ENCODE measurements at places on chromosomes 12 and 14.

- DNase-seq = no peak
Measured at GRCh38 chr12:65668981-65669695, 155.1 kb upstream of the HMGA2 start.

DNA sequence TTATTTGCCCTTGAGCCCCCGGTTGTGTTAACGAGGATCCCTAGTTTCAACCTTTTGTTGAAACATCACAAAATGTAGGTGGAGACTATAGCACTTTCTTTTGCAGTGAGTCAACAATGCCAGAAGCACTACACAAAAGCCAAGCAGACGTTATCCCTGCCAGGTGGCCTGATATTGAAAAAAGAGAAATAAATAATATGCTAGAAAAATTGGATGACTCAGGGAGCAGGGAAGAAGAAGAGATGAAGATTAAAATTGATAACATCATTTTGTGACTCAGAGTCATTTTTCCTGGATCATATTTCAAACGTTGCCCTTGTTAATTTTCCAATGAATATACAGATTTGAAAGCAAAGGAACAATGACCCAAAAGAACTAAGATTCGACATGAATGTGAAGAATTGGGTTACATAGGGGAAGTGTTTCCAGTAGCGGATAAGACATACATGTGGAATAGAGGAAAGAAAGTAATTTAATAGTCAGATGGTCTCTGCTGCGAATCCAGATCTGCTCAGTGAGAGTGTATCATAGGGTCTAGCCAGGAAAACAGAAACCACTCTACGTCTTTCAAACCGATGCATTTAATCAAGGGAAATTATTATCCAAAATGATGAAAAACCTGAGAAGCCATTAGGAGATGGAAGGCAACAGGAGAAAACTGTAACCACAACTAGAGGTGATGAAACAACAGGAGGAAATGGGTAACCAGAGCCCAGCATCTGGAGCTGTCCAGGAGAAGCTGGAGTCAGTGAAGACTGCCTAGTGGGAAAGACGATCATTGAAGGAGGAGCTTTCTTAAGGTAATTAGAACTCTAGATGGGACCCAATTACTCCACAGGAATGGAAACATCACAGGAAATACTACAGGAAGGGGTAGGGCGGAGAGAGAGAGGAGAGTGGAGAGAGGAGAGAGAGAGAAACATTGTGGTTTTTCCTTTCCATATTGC lies 57.9 kb downstream of the RERG start:
- DNase-seq = no peak

GRCh38 chr12:132286912-132287311 lies 42.5 kb downstream of the GALNT9 start:
- DNase-seq = no peak

GRCh38 chr12:120830052-120830940 lies 73.9 kb downstream of the SPPL3 start:
- DNase-seq = no peak

DNA sequence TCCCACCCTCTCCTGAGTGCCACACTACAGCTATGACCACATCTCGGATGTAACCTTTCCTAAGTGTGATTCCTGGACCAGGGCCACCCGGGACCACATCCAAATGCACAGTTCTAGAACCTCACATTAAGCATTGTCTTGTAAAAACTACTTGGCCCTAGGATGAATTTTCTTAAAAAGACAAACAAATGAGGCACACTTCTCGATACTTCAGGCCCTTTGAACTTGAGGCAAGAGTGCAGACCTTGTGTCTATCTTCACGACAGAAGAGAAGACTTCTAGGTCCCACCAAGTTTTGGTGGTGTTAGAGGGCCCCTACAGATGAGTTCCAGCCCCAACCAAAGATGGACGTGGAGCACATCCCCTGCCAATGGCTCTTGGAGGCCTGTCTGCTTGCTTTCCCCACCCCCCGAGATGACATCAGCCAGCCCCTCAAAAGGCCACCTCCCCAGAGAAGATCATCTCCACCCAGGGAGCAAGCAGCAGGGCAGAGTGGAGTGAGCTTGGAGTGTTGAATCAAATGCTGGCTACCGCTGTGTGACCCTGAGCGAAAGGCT lies 9.3 kb downstream of the ISCU start:
- no peak for DNase-seq

GRCh38 chr12:51270067-51270950 lies at the start of gene SMAGP:
TSS of gene SMAGP (minus strand) at chr12:51270415. CDS start at chr12:51269278, 1,137 bp downstream.
- no peak for DNase-seq

All from NCI-H1436 (cell line).